ENCODE measurements at places on chromosomes 12 and 14.
A peak's percentile ranks its signal among the peaks of the same experiment; 100 is the strongest.

GRCh38 chr14:76761136-76761959 lies at the start of gene VASH1:
TSS of gene VASH1 (plus strand) at chr14:76761468. CDS start at chr14:76762822, 1,354 bp downstream.
- peak; percentile 38 for DNase-seq

DNA sequence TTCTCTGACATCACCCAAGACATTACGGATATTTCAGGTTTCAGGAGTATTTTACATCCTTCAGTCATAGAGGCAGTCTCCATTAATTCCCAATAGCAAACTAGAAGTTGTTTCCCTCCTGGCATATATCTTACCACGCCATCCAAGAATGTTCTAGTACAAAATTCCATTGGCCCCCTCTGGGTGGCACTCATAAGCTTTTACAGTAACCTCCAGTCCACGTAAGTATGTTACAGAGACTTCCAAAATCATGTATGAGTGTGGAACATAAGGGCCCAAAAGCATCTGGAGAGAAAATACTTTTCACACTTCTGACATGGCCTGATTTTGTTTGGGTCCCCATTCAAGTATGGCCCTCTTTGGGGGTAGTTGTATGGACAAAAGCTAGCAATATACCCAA lies 58.1 kb upstream of the DHRS4 start:
- no peak for DNase-seq

DNA sequence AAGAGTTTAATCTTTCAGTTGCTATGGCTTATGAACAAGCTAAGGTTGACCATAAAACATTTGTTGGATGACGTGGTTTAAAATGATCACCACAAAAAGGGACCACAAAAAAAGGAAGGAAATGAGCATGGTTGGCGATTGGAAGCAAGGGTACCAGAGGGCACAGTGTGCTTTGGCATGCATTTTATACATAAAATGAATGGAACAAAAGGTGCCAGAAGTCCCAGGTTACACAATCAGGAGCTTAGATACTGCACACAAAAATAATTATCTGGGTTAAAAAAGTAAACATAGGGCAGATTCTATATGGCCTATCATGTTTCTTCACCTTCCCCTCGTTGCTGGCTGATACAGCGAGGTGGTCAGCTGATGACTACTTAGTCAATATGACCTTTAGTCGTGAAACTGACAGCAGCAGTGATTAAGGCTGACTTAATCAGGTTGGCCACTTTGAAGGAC lies 50.7 kb downstream of the ZC3H14 start:
- DNase-seq, result no peak

- no peak for DNase-seq
These were observed 65.3 kb downstream of the PRIMA1 start for GRCh38 chr14:93723001-93723400.

- no peak for DNase-seq
These were observed 209.7 kb upstream of the ATP2B1 start for GRCh38 chr12:89918172-89918846.

GRCh38 chr14:63996625-63997220 lies 143.9 kb downstream of the SYNE2 start:
- no peak for DNase-seq

All from C1 segment of cervical spinal cord (tissue), 14 donors.